ENCODE measurements at places on chromosomes 5 and 9.

DNA sequence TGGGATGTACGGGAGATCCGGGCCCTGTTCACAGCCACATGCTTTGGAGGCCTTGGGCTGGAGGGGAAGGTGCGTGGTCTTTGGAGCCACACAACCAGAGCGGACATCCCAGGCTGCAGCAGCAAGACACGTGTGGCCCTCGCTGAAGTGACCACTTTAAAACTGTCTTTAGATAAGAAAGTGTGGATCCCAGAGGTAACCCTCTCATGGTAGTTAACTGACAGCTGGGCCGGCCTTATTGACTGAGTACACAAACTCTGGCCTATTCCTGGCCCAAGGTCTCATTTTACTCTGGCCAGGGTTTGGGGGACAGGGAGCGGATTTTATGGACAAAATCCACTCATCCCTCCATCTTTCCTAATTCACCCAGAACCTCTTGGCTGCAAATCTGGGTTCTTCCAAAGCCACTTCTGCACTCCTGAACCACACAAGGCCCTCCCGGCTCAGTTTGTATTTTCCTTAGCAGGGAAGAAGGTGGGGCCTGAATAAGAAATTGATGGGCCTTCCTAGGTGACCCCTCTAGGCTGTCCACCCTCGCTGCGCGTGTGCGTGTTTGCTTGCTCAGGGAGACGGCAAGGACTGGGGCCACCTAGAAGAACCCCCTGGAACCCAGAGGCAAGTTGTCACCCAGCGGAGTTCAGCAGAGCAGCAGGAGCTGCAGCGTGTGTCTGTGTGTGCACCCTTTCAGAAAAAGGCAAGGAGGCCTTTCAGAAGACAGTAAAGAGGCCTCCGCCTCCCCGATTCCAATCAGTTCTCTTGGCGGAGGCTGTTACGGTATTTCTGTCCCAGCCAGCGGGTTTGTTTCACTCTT lies 73.3 kb upstream of the ORM1 start:
- DNase-seq: no peak

DNA sequence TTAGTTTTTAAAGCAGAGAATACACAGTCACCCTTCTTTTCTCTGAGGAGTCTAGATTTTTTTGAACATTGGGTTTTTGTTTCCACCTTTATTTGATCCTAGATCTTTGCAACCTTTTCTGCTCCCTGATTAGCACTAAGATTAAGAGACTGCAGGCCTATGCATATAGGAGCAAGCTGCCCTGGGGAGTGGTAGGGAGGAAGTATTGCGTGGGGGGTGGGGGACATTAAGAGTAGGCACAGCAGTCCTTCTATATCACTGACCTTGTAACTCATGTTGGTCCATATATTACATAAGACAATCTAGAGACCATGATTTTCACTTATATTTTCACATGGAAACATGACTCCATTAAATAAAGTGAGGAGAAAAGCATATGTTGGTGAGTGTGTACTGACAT lies 149.1 kb downstream of the ADGRV1 start:
- no peak for DNase-seq

- DNase-seq: no peak
These were observed 38.3 kb downstream of the LRSAM1 start for GRCh38 chr9:127489471-127490115.

- DNase-seq: peak; percentile 75
These were observed at the start of gene PCDHB2 for GRCh38 chr5:141094481-141095262. TSS of gene PCDHB2 (plus strand) at chr5:141094615. CDS start at chr5:141094791, 176 bp downstream.

DNA sequence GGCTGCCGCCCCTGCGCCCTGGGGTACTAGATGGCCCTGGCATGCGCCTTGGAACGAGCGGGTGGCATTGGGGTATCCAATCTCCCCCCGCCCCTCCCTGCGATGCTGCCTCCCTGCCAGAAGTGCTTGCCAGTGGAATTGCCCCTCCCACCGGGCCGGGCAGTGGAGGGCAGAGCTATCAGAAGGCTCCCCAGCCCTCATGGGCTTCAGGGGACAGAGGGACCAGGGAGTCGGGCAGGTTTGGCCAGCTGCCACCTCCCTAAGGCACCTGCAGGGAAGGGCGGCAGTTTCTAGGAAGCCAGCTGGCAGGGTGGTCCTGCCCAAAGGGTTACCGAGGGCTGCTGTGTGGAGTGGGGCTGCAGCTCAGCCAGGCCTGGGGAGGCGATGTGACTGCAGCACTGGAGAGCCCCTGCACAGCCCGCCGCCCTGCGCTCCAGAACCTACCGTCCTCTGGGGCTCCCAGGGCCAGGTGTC lies 52.8 kb upstream of the EGFL7 start:
- no peak for DNase-seq

DNA sequence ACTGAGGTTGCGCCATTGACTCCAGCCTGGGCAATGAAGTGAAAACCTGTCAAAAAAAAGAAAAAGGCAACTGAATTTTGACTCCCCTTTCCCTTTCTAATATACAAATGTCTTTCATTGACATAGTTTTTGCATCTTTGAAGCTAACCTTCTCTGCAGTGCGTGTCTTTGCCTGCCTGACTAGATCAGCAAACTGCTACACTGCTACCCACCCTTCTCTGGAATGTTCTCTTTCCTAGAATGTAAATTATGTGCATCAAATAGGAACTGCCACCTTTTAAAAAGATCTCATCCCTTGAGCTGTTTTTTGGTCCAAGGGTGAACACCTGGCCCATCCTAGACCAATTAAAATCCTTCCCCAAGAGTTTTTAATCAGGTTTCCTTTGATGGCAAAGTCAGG lies 127.6 kb downstream of the SLC28A3 start:
- DNase-seq: no peak

DNA sequence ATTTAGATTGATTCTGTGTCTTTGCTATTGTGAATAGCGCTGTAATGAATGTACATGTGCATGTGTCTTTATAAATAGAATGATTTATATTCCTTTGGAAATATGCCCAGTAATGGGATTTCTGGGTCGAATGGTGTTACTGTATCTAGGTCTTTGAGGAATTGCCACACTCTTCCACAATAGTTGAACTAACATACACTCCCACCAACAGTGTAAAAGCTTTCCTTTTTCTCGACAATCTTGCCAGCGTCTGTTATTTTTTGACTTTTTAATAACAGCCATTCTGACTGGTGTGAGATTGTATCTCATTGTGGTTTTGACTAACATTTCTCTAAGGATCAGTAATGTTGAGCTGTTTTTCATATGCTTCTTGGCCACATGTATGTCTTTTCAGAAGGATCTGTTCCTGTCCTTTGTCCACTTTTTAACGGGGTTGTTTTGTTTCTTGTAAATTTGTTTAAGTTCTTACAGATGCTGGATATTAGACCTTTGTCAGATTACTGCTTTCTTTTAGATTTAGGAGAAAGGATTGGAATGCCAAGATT lies 125.0 kb upstream of the NR5A1 start:
- no peak for DNase-seq

DNA sequence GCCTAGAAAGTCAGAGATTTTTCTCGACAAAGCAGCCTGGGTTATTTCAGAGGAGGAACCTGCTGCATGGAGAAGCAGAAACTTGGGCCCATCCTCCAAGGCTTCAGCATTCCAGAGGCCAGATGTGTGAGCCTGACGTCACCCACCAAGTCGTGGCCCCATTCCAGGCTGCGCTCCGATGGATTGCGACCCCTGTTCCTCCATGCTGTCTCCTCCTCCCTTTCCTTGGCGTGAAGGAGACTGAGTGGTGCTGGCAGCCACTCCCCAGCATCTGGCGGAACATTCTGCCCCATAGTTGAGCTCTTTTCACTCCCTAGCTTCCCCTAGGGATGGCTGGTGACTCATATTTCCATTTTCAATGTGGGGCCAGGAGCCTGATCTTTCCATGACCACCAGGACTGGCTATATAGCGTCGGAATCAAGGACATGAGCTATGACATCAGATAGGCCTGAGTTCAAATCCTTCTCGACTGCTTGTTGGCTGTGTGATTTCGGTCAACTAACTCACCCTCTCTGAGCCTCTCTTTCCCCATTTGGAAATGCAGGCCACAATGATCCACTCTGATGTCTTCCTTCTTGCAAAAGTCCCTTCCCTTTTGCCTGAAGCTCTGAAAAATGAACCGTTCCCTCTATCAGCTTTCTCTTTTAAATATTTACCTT lies 24.5 kb upstream of the DUSP1 start:
- DNase-seq: peak; percentile 90

DNA sequence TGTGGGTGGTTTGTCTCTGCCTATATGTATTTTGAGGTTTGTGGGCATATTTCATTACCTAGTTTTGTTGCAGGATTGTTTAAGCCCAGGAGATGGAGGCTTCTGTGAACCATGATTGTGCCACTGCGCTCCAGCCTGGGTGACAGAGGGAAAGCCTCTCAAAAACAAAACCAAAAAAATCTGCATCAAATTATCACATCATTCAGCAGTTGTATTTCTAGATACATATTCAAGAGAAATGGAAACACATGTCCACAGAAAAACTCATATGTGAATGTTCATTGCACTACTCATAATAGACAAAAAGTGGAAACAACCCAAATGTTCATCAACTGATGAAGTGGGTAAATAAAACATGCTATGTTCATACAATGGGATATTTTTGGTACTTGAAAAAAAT lies 29.9 kb downstream of the HSPA4 start:
- no peak for DNase-seq

DNA sequence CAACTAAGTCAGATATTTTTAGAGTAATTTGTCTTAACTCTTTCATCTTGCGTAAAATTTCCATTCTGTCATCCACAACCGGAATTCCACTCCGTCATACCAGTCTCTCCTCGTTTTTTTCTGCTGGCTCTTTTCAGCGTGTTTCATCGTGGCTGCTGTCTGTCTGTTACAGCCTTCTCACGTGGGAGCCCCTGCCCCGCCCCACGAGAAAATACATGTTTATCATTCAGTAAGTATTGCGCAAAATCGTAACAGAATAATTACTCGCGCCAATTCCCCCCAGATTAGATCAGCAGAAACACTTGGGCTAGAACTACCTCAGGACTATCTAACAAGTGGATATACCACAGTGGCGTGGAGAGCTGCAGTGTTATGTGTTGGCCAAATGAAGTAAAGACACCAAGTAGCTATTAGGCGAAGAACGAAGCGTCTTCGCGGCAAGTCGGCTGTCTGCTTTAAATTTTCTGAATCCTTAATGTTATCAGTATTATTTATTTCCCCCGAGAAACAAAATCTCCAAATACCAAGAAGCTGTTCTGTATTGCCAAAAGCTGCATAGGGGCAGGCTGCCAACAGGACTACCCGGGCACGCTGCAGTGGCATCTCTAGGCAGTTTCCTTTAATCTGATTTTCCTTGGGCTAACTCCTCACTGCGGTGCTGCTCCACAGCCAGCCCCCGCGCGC lies 566 bp upstream of the FOCAD start:
- peak; percentile 73 for DNase-seq

DNA sequence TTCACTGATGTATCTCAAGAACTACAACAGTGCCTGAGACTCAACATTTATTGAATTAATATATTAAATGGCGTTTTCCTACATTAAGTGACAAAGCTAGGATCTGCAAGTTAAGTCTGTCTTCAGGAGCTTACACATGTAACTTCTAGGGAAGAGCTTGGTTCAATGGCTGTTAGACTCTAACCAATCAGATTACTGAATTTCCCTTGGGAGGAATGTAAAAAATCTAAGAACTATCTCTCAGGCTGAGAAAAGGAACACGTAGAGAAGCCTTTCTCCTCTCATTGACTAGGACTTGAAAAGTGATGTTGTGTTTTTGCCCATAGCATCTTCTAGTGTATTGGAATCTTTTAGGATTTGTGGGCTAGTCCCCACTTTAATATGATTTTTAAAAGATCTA lies 53.6 kb downstream of the CCNH start:
- no peak for DNase-seq

Measured in GM03348 (cell line).